ENCODE measurements at places on chromosomes 6 and 20. TPM values are rescaled to one million over a fixed set of nuclear protein-coding genes. Genes with fewer than 3 reads are reported as not detected.

The SRSF12 gene
- 0.78 TPM for total RNA-seq

The ANKRD6 gene
- total RNA-seq, result 2.2 TPM

The BTNL2 gene
- not detected for total RNA-seq

The PTCRA gene
- total RNA-seq, result not detected

The TMEM217 gene
- 4.9 TPM for total RNA-seq

The STX11 gene
- 38.5 TPM for total RNA-seq

The GGTLC1 gene
- total RNA-seq, result not detected

The PHACTR3 gene
- total RNA-seq, result not detected

The TCF21 gene
- total RNA-seq, result not detected

The RSPH9 gene
- not detected for total RNA-seq

The ARHGAP18 gene
- 7.0 TPM for total RNA-seq

The CPXM1 gene
- 4.3 TPM for total RNA-seq

The FRK gene
- total RNA-seq, result 0.06 TPM

The VIP gene
- not detected for total RNA-seq

The MGME1 gene
- 30.9 TPM for total RNA-seq

The PAX1 gene
- total RNA-seq, result not detected

The NUDT3 gene
- total RNA-seq, result 18.1 TPM

The FAM83C gene
- total RNA-seq, result not detected

The SEC63 gene
- 91.9 TPM for total RNA-seq

The TBPL1 gene
- total RNA-seq, result 51.4 TPM

The RBCK1 gene
- 115 TPM for total RNA-seq

The TRIM15 gene
- total RNA-seq, result 0.29 TPM

The TTLL9 gene
- total RNA-seq, result not detected

The STX16 gene
- 93.5 TPM for total RNA-seq

The ACSS1 gene
- total RNA-seq, result 14.5 TPM

The MUCL3 gene
- total RNA-seq, result not detected

The SIRPD gene
- not detected for total RNA-seq

The SLC17A1 gene
- not detected for total RNA-seq

The PPT2 gene
- total RNA-seq, result 24.4 TPM

The TTK gene
- total RNA-seq, result 34.6 TPM

The SMLR1 gene
- not detected for total RNA-seq

The NOX3 gene
- total RNA-seq, result not detected

The TEAD3 gene
- 0.66 TPM for total RNA-seq

The MUC21 gene
- total RNA-seq, result not detected

The EPM2A gene
- 8.3 TPM for total RNA-seq

The RBPJL gene
- total RNA-seq, result not detected

The MEP1A gene
- total RNA-seq, result not detected

The PNPLA1 gene
- total RNA-seq, result not detected

The OPRL1 gene
- total RNA-seq, result 0.16 TPM

The TFAP2B gene
- total RNA-seq, result not detected

The WFDC12 gene
- not detected for total RNA-seq

The ZNF217 gene
- total RNA-seq, result 55.6 TPM

The SLC32A1 gene
- not detected for total RNA-seq

The UCKL1 gene
- total RNA-seq, result 27.6 TPM

The ENPP4 gene
- total RNA-seq, result 8.6 TPM

The POM121L2 gene
- not detected for total RNA-seq

The ERVFRD-1 gene
- total RNA-seq, result not detected

The CRIP3 gene
- 1.4 TPM for total RNA-seq

The CALHM6 gene
- 5.6 TPM for total RNA-seq

The SPTLC3 gene
- 0.76 TPM for total RNA-seq

The EEF1A2 gene
- 0.27 TPM for total RNA-seq

The CENPW gene
- 62.5 TPM for total RNA-seq

The PBX2 gene
- 56.4 TPM for total RNA-seq

The ULBP1 gene
- total RNA-seq, result 2.9 TPM

The BMP6 gene
- not detected for total RNA-seq

The C6orf58 gene
- not detected for total RNA-seq

The KIFC1 gene
- 74.1 TPM for total RNA-seq

All from activated naive CD8-positive, alpha-beta T cell treated with anti-CD3 and anti-CD28 coated beads for 36 hours (primary cell).